Cortex of kidney (tissue), 1 donor: ENCODE measurements at places on chromosomes 13 and 19.

DNA sequence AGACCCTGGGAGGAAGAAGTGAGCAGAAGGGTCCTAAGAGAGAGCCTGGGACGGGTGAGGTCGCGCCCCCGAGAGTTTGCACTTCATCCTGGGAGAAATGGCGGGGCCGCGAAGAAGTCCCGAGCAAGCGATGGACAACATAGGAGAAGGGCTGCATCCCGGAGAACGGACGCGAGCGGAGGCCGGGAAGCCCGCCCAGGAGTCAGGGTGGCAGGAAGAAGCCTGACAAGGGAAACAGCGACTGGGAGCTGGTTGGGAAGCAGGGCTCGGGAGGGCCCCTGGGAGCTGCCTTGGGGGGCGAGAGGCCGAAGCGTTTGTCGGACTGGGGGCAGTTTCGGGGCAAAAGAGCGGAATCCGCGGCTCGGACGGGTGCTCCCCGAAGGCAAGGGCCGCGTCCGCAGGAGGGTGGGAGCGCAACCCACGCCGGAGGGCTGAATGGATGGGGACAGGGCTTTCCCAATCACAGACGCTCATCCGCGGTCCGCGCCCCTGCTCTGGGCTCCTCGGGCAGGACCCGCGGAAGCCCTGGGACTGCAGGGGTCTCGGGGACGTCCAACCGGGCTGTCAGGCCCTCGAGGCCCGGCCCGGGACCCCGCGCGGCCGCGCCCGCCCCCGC lies 469 bp downstream of the ABHD17A start:
- DNase-seq = no peak

- DNase-seq = no peak
Observed at GRCh38 chr19:43752287-43752875, 2.4 kb downstream of the SMG9 start.

DNA sequence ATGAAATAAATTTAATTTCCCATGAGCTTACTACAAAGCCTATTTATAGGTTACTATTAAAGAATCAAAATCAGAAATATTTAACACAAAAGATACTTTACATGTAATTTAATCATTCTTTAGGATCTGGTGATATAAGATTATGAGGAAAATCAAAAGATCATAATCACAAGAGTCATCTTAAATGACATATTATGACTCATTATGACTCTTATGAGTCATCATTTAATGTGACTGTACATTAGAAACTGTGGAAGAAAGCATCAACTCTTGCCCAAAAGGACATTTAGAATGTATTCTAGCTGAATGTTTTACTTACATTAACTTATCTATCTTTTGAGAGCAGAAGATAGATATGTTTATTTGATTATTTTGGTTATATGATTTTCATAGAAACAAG lies 458.6 kb downstream of the DCT start:
- DNase-seq = no peak

- DNase-seq = no peak
Observed at GRCh38 chr19:674282-675151, 1.7 kb upstream of the FSTL3 start.

GRCh38 chr19:55360902-55361301 lies 2.2 kb downstream of the GARIN5B start:
- no peak for DNase-seq

DNA sequence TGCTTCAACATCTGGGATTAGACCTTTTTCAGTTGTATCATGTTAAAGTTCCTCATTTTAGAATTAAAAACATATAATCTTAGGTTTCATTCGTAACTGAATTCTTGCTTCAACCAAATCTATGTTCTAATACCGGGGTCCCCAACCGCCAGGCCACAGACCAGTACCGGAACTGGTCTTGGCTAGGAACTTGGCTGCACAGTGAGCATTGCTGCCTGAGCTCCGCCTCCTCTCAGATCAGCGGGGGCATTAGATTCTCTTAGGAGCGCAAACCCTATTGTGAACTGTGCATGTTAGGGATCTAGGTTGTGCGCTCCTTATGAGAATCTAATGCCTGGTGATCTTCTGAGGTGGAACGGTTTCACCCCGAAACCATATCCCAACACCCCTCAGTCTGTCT lies 19.2 kb downstream of the ITM2B start:
- DNase-seq = no peak

- DNase-seq = no peak
Observed at GRCh38 chr19:48321372-48321621, 4.1 kb upstream of the EMP3 start.

- no peak for DNase-seq
Observed at GRCh38 chr19:2547721-2548120, 71.8 kb downstream of the GADD45B start.

DNA sequence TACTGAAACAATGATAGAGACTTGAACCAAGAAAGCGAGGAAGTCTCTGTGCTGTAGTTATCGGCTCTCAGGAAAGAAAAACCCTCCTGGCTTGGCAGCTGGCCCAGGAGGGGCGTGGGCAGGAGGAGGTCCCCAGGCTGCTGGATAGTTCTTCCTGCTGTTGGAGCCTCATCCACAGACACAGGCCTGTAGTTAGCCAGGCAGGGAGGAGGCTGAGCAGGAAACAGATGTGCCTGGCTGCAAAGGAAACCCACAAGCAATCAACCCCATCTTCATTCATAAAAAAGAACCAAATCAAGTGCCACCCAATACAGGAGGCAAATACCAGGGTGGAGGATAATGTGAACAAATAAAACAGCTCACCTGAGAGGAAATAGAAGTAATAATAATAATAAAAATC lies 86.2 kb downstream of the IRS2 start:
- DNase-seq = no peak

DNA sequence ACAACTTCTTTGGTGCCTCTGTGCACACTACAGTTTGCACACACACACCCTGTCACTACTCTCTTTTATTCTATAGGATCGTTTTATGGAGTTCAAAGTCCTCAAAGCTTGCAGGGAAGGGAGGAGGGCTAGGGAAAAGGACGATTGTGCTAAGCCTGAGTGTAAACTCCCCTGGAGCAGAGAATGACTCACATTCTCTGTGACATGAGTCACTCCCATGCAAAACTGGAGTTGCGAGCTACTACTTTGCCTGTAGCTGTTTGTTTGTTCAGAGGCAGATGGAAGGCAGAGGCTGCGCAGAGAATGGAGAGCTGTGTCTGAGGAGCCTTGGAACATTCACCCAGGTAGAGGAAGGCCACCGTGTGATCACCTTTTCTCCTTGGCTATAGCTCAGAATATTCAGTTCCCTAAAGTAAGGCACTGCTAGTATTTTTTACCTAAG lies 80.5 kb upstream of the MBNL2 start:
- no peak for DNase-seq

DNA sequence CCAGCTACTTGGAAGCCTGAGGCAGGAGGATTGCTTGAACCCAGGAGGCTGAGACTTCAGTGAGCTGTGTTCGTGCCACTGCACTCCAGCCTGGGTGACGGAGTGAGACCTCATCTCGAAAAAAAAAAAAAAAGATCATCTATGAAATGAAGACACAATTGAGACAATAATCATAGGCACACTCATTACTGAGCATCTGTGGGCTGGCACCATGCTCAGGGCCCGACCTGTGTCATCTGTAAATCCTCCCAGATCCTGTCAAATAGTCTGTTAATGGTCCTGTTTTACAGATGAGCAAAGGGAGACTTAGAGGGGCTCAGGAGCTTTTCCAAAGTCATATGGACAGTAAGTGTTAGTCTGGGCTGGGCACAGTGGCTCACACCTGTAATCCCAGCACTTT lies 4.1 kb upstream of the NANOS2 start:
- DNase-seq = no peak

GRCh38 chr13:80454245-80454644 lies 113.3 kb upstream of the SPRY2 start:
- no peak for DNase-seq

GRCh38 chr13:111861766-111862366 lies 205.1 kb upstream of the SOX1 start:
- no peak for DNase-seq

GRCh38 chr19:45784096-45784495 lies 1.8 kb upstream of the DMPK start:
- DNase-seq = no peak

- no peak for DNase-seq
Observed at GRCh38 chr13:113846636-113847318, 17.1 kb downstream of the GAS6 start.

- DNase-seq = no peak
Observed at GRCh38 chr13:105902396-105902795, 633.1 kb downstream of the EFNB2 start.

GRCh38 chr19:48842789-48843162 lies 6.5 kb upstream of the HSD17B14 start:
- no peak for DNase-seq

- DNase-seq = no peak
Observed at GRCh38 chr13:20894245-20894644, 8.3 kb downstream of the XPO4 start.

DNA sequence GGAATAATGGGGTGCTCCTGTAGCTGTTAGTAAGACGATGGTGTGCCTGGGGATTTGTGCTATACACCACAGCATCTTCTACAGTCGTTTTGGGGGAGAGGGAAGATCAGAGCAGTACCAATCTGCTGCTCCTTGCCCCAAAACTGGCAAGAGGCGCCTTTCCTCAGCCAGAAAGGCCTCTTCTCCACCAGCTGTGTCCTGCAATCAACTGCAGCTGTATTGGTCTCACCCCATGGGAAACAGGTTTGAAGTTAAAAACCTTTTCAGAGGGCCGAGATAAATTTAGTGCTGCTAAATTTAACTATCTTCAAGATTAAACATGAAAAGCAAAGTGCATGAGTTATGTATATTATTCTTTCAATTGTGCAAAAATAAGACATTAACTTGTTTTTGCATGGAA lies 1.2 kb upstream of the RNASEH2B start:
- no peak for DNase-seq

DNA sequence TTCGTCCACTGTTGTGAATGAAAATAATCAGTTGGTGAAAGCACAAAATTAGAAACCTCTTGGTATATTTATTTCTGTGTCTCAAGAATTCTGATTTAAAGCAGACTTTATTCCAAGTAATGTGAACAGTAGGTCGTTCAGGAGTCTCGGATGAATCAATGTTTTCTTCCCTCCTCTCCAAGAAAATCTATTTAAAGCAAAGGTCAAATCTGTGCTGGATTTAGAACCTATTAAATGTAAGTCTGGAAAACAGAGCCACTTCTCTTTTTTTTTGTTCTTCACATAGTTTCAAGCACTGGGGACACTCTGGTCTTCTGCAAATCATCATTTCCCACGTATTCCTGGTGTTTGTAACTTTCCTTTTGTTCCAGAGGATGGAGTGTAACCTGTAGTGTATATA lies 312.7 kb downstream of the ATP8A2 start:
- no peak for DNase-seq

DNA sequence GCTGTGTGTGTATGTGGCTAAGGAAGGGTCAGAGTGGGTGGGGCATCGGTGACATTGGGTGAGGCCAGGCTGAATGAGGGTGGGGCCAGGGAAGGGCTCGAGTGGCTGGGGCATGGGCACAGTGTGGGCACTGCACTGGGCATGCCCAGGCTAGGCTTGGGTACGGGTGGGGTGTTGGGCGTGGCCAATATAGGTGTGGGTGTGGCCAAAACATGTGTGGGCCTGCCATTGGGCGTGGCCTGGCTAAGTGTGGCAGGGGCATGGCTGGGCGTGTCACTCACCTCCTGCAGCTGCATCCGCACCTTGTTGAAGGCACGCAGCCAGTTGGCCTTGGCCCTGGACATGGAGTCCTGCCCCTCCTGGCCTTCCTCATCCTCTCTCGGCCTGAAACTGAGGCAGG lies 33.2 kb downstream of the UNC13A start:
- no peak for DNase-seq

GRCh38 chr19:46704379-46705076 lies 12.4 kb downstream of the PRKD2 start:
- DNase-seq = no peak

DNA sequence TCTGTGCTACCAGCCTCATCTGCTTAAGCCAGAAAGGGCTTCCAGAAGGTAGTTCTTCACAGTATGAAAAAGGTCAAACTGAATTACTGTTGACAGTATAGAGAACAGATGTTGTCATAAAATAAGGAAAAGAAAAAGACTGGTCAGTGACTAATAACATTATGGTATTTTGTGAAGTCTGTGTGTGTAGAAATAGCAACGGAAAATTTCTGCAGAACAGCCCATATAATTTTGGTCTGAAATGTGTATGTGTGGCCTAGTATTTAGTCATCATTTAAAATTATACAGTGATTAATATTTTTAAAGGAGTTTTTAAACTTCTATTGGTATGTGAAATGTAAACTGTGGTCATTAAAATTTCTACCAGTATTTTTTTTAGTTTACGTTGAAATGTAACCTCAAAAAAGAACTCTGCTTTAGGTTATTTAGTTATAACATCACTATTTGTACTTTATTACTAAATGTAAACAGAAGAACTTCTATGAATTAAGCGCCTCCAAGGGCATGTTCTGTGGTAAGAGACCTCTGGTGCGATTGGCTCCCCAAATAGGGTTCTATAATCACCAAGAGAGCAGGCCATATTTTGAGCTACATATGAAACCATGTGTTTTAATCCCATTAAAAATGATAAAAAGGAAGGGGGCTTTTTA lies 3.3 kb upstream of the GPR183 start:
- no peak for DNase-seq

- DNase-seq = no peak
Observed at GRCh38 chr13:79736356-79736755, 255.4 kb downstream of the NDFIP2 start.

DNA sequence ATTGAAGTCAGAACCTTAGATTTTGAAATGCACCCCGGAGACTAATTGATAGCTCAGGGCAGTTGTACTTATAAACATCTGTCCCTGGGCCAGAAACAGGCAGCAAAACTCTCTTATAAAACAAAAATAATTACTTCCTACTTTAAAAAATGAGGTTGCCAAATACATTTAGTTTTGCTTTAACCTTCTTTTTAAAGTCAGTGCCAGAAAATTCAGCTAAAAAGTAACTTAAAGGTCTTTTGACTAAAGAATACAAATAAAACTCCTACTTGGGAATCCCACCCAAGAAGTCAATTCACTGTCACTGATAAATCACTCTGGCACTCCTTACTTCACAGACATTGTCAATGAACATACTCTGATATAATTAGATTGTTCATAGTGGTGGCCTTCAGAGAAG lies 60.7 kb downstream of the DOCK9 start:
- no peak for DNase-seq

- no peak for DNase-seq
Observed at GRCh38 chr19:47758443-47758804, 13.1 kb downstream of the NOP53 start.

DNA sequence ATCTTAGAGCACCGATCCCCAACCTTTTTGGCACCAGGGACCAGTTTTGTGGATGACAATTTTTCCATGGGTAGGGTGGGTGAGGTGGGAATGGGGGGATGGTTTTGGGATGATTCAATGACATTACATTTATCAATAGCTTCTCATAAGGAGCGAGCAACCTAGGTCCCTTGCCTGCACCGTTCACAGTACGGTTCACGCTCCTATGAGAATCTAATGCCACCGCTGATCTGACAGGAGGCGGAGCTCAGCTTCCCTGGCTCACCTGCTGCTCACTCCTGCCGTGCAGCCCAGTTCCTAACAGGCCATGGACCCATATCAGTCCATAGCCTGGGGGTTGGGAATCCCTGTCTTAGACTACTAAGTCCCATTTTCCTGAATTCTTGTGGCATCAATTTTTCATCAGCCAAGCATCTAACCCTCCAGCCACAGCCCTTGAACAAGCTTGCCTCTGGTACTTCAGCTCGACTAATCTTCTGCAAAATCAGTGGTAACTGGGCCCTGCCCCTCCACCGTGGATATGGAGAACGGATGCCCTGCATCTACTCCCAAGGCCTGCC lies 37.0 kb upstream of the MAP3K10 start:
- DNase-seq = no peak

- DNase-seq = no peak
Observed at GRCh38 chr19:42199440-42200115, 17.9 kb downstream of the DEDD2 start.
